Diencephalon (tissue), 1 donor: ENCODE measurements at places on chromosomes 12 and 14. TPM values are rescaled to one million over a fixed set of nuclear protein-coding genes. Genes with fewer than 3 reads are reported as not detected.

Gene PTGDR
- 0.23 TPM for total RNA-seq

Gene PLA2G1B
- not detected for total RNA-seq

Gene TAS2R19
- 7.6 TPM for total RNA-seq

Gene PIK3C2G
- under 0.01 TPM for total RNA-seq

Gene PPP1R13B
- total RNA-seq, result 18.9 TPM

Gene SLC38A4
- total RNA-seq, result 2.1 TPM

Gene SLC5A8
- 0.46 TPM for total RNA-seq

Gene HNF1A
- total RNA-seq, result not detected

Gene LPAR5
- total RNA-seq, result 1.2 TPM

Gene POTEG
- total RNA-seq, result not detected
